ENCODE measurements at places on chromosomes 11 and 22. TPM values are rescaled to one million over a fixed set of nuclear protein-coding genes. Genes with fewer than 3 reads are reported as not detected.
A peak's percentile ranks its signal among the peaks of the same experiment; 100 is the strongest.

DNA sequence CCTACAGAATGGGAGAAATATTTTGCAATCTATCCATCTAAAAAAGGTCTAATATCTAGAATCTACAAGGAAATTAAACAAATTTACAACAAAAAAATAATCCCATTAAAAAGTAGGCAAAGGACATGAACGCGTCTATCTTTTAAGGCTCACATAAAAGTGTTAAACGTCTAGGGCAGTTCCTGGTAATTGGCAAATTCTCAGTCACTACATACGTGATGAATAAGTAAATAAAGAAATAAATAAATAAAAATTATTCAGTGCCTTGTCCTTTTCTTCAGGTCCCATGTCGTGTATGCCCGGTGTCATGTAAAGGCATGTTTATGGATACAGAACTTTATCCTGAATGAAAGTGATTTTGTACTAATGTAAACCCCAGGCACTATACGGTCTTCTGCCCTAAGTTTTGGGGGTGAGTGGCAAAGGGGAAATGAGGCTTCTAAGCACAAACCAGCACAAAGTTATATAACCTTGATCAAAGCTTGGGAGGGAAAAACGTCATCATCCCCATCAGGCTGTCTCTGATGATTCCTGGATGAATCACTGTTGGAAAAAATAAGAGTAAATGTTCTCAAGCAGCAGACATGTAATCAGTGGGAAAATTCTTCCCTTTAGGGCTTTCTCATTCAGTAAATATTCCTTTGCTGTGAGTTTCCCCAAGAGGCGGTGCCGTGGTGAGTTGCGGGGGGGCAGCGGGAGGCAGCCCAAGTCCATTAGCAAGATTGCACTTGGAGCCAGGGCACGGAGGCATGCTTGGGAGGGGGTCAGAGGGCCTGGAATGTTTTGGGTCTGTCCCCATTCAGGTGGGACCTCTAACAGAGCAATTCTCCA lies 30.4 kb upstream of the MICAL2 start:
- DNase-seq, result peak; percentile 71

- DNase-seq, result no peak
These were observed 27.2 kb upstream of the RASL10A start for GRCh38 chr22:29342577-29343312.

RIMBP3C gene
- 0.05 TPM for total RNA-seq

DNA sequence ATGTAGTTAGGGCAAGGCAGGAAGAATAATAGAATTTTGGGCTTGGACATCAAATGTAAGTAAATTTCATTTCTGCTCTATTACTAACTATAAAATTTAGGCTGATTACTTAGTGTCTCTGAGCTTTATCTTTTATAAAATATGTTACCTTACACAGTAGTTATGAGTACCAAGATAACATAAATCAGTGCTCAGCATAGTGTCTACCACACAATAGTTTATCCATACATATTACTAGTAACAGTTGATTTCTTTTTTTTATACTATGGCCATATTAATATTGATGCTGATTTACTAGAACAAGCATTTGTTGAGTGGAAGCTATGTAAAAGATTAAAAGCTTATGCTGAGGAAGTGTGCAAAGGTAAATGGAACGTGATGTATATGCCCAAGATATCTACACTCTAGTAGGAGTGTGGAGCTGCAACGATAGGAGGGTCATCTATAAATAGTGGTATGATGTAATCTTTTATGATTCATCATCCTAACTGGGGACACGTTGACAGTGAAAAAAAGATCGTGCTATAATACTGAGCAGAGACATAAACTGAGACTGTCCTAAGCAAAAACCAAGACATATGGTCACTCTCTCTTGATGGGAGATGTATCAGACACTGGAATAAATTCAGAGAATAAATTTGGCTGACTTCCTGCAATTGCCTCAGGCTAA lies 8.7 kb upstream of the SLC5A12 start:
- DNase-seq, result no peak

CSNK2A3 gene
- total RNA-seq, result 1.7 TPM

DNA sequence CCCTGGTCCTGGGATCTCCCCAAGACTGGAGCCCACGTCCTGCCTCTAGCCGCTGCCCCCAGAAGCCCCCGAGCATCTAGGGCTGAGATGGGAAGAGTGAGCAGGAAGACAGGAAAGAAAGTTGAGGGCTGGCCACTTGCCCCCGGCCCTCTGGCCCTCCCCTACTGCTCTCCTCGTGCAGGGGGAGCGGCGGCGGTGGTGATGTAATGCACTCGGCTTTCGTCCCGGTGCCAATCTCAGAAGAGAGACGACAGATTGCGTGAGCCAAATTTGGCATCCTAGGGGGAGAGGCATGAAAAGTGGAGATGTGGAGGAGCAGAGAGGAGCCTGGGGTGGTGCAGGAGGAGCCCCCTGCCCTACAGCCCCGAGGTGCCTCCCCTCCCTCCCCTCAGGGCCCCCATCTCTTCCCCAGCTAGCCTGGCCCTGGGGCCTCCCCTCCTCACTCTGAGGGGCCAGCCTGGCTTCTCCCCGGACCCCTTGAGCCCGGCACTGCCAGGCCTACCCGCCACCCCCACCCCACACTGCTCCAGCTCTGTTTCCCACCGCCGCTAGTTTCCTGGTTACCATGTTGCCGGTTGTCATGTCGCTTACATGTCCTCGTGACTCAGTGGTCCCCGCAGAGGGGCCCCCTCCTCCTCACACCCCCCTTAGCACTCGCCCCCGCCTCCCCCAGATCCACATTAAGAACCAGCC lies 2.5 kb downstream of the KCNJ4 start:
- peak; percentile 76 for DNase-seq

GRCh38 chr11:2663506-2663905 lies 36.3 kb downstream of the KCNQ1OT1 start:
- no peak for DNase-seq

DNA sequence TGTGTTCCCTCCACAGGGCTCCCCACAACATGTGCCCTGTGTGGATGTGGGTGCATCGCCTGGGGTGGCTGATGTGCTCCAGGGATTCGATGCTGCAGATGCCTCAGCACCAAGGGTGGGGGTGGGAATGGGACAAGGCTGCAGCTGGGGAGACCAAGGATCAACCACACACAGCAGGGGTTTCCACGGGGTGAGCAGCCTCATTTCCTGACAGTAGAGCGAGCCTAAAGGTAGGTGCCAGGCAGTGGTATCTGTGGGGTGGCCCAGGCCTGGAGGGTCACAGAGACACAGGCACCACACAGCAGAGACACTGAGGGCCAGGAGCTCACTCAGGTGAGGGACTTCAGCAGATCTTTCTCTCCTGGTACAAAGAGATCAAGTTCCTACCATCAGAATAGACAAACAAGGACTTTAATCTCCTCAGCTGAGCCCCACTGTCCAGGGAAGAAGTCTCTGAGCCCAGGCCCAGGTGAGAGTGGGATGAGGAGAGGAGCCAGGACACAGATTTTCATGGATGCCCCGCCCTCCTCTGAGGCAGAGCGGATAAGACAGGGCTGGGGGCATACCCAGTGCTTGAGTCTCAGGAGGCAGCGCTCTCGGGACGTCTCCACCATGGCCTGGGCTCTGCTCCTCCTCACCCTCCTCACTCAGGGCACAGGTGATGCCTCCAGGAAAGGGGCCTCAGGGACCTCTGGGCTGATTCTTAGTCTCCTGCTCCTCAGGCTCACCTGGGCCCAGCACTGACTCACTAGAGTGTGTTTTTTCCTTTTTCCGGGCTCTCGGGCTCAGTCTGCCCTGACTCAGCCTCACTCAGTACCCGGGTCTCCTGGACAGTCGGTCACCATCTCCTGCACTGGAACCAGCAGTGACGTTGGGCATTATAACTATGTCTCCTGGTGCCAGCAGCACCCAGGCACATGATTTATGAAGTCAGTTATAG lies 19.7 kb downstream of the GGTLC2 start:
- DNase-seq, result no peak

Data from left cardiac atrium (tissue), 4 donors.